ENCODE measurements at places on chromosomes 16 and 17.

GRCh38 chr16:35574454-35575431, 2115.3 kb downstream of the TP53TG3F start:
- no peak for DNase-seq

DNA sequence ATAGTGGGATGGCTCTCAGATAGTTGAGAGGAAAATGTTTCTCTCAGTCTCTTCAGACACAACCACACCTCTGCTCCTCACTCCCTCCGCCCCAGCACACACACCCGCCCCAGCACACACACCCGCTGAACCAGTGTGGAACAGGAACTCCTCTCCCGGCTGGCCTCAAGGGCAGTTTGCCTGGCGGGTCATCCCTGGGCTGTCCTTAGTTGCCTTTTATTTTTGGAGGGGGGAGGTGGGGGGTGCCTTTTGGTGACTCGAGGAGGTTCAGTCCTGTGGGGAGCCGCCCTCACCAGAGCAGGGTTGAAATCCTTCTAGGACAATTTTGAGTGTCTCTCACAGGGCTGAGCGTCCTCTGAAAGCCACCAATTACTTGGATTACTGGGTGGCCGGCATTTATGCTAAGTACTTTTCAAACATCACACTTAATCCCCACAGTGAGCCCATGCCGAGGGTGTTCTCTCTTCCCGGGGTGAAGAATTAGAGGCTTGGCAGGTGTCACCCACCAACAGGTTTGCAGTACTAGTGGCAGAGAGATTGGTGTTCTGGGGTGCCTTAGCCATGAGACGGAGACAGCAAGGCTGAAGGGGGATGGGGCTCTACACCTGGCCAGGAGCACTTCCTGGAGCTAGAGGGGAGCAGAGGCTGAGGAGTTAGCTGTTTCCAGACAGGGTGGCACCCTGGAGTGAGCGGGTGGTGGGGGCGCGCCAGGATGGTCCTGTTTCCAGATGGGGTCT, 2.8 kb downstream of the RASD1 start:
- no peak for DNase-seq

DNA sequence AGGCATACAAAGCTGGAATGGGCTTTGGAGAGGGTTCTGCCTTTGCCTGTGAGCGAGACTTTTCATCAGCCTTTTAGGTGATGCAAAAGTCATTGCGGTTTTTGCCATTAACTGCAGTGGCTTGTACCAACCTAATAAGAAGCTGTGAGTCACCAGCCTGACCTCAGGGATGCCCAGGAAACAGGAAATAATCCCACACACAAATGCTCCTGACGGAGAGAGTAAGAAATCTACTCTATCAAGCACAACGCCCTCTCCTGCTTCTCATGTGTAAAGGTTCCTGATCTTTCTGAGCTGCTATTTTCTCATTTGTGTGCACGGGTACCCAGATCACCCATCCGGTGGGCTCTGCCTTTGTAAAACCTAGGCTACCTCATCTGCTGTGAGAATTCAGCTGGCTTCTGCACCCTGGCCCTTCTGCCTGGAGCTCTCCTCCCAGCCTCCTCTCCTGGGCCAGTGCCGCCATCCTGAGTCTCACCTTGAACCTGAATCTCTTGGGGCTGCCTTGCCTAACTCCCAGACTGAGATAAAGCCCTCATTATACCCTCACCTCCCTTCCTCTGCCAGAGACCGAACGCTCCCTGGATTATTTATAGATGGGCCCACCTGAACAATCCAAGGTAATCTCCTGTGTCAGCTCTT, 299.7 kb downstream of the C16orf95 start:
- no peak for DNase-seq

DNA sequence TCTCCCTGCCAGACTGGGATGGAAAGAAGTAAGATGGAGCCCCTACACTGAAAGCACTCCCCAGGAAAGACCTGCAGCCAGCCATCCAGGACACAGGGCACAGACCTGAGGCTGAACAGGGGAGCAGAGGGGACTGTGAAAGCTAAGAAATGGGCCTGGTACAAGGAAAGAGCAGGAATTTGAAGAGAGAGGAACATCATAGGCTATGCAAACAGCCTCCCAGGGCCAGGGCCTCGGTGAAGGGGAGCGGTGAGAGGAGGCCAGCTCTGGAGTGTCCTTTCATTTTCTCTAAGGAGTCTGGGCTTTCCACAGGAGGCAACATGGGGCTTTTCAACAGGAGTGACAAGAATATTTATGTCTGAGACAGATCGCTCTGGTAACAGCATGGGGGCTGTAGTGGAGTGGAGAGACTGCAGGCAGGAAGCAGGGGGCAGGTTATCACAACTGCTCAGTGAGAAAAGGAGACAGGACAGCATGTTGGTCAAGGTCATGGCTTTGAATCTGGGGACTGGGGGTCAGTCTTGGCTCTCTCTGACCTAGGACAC, 50.1 kb downstream of the TOM1L2 start:
- DNase-seq = no peak

DNA sequence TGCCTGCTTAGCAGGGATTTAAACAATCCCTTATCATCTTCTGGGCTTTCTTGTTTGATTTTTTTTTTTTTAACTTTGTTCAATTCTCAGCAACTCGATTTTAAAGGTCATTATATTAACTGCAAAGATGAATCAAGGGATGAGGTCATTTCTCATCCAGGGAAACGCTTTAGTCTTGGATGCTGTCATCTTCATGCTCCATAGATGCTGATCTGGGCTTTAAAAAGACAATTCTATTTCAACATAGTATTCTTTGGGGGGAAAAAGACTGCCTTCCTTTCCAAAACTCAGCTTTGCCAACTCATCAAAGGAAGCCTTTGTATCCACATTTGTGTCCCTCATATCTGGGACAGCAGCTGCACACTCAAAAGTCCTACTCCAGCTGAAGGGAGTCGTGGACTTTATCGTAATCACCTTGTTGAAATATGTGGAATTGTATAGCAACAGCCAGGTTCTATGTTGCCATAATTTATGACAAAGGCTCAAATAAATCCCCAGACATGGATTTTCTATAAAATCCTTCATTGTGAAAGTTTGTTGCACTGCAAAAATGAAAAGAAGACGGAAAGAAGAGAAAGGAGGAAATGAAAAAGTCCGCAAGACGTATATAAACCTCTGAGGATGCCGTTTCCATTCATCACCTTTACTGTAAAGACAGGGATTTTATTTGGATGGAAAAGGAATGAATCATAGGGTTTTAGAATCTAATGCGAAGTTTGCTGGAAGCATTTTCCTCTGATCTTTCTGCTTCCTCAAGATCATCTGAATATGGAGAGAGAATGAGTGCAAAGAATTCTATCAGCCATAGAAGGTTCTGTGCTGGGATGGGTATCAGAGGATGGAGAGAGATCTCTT, 48.6 kb upstream of the XYLT1 start:
- no peak for DNase-seq

DNA sequence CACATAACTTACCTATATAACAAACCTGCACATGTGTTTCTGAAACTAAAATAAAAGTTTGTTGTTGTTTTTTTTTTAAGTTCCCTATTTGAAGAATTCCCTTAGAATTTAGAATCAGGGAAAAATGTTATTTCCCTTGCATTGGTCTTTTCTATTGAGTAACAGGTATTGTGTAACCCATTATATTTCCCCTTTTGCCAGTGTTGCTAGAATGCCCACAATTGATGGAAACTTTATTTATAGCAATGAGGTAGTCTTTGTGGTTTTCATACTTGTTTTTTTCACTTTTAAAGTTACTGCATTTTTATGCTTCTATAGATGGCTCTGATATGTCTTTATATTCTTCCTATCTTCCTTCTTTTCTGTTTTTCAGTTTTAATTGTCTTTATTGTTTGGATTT, 3.9 kb downstream of the NLRP1 start:
- DNase-seq = no peak

- no peak for DNase-seq
Observed at GRCh38 chr16:4452674-4453073, 21.8 kb downstream of the NMRAL1 start.

DNA sequence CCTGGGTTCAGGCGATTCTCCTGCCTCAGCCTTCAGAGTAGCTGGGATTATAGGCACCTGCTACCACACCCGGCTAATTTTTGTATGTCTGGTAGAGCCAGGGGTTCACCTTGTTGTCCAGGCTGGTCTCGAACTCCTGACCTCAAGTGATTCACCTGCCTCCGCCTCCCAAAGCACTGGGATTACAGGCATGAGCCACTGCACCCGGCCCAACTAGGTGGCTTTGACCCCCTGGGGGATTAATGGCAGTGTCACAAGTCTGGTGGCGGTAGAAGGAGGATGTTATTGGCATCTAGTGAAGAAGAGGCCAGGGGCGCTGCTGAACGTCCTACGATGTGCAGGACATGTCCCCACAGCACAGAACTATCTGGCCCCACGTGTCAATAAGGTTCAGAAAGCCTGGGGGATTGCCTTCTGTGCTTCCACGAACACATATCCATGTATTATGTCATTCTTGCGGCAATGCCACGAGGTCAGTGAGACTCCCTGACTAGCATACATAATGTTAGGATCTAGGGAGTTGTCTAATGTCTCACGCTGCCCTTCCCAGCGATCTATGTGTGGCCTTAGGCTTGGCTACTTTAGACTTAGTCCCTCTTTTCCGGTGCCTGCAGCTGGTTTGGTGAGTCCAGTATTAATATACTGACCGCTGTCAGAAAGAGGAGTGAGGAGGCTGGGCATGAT, 75.8 kb downstream of the ABCC6 start:
- DNase-seq = no peak

DNA sequence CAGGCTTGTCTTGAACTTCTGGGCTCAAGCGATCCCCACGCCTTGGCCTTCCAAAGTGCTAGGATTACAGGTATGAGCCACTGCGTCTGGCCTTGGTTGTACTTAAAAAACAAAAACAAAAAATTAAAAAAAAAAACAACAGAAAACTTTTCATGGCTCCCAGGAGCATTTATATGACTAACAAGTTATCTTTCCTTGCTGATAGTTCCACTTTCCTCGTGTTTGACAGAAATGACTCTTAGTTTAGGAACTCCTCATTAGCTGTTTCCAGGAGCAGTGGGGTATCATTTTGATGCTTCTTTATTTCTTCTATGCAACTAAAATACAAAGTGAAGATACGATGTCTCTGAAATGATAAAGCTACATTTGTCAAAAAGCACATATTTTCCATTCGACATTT, 165.4 kb downstream of the PRKCA start:
- DNase-seq = no peak

DNA sequence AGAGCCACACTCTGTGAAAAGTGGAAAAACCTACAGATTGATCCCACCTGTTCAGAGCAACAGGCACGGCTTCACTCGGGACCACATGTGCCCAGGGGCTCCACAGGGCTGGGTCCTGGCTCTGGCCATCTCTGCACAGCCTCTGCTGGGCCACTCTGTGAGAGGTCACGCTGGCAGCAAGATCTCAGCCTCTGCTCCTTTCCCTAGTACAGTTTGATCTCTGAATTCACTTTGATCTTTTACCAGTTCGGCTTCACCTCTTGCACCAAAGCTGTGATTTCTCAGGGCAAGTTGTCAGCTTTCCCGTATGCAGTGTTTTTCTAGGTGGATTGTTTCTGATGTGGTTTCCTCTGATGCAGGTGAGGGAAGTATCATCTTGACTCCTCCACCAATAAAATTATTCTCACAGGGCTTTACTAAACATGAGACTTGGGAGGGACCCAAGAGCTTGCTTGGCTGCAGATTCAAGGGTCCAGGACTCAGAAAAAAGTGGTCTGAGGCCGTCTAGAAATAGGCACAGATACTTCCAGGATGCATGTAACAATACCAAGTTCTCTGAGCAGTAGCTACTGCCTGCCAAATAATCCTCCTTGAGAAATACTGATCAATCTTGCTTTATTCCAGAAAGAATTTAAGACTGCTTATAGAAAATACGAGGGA, 24.0 kb upstream of the ALDH3A1 start:
- DNase-seq = no peak

GRCh38 chr17:80248001-80248893, 12.4 kb upstream of the RNF213 start:
- DNase-seq = no peak

GRCh38 chr16:82544378-82545160, 82.2 kb upstream of the CDH13 start:
- DNase-seq = no peak

DNA sequence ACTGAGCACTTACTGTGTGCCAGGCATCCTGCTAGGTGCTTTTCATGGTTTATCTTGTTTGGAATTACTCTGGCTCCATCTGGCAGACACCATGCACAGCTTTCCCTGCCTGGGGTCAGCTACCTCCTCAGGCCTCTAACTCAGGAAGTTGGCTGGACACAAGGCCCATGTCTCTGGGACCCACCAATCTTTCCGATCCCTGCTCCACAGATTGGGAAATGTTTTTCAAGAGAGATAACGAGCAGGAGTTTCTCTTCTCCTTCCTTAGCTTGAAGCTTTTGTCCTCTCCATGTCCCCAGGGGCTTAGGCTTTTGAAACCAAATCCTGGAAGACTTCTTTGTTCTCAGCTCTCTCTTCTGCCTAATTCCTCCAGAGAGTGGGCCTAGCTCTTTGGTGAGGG, 11.5 kb upstream of the ELAC2 start:
- no peak for DNase-seq

DNA sequence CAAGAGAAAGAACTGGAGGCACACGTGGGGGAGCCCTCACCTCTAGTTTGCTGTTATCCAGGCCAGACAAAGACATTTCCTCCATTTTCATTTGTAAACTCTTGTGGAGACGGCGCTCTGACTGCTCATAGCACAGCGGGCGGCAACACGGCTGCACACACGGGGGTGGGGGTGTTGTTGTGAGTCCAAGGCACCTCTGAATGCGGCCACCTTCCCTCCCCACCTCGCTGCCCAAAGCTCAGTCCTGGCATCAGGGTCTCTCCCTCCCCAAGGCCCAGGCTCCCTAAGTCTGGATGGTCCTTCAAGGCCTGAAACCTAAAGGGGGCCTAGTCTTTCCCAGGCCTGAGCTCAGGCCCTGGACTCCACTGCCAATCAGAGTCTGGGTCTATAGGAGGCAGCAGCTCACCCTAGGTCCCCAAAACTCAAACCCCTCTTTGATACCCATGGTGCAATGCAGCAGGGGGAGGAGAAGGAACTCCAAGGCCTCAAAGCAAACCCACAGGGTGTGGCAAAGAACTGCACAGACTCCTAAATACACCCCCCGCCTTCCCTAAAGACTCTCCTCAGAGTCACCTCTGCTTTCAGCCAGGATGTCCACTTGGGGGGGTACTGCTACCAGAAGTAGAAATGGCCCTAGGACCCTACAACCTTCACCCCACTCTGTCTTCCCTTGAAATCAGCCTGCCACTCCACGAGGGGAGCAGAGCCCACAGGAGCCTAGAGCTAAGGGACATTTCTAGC, 1.5 kb downstream of the ATXN7L3 start:
- no peak for DNase-seq

GRCh38 chr16:79436885-79437284, 163.7 kb downstream of the MAF start:
- DNase-seq = no peak

DNA sequence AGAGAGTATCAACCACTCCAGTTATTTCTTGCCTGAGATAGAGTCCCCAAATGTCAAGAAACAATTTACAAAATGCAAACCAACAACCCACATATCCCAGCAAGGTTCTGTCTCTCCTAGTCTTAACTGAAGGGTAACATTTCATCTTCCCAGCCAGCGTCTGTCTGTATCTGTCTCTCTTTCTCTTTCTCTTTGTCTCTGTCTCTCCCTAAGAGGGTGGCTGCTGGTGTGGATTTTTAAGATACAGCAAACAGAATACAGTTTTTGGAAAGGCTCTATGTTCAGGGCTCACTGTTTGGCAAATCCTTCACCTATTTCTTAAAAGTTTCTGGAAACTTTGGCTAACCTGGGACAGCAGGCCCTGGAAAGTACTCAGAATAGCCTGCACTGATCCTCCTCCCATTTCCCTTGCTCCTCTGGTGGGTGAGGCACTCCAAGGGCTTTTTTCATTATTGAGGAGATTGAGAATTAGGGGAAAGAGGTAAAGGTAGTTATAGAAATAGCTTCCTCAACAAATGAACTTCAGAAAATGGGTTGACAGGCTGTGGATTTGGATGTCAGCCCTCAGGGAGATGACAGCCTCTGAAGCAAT, 6.2 kb downstream of the HOXB4 start:
- DNase-seq = no peak

- DNase-seq = no peak
Observed at GRCh38 chr17:57407287-57408070, 151.2 kb downstream of the MSI2 start.

Data from stimulated activated CD8-positive, alpha-beta memory T cell treated with anti-CD3 and anti-CD28 coated beads, Interleukin-15, amount 100 ng/mL, for 24 hours (primary cell).